ENCODE measurements at places on chromosomes 7 and 10.

GRCh38 chr7:132228240-132228639 is 348.0 kb downstream of the PLXNA4 start:
- no peak for DNase-seq

- no peak for DNase-seq
Measured at GRCh38 chr7:52992479-52993162, 42.8 kb upstream of the POM121L12 start.

- DNase-seq, result peak; percentile 88
Measured at GRCh38 chr10:102229810-102230263, 3.7 kb downstream of the ELOVL3 start.

DNA sequence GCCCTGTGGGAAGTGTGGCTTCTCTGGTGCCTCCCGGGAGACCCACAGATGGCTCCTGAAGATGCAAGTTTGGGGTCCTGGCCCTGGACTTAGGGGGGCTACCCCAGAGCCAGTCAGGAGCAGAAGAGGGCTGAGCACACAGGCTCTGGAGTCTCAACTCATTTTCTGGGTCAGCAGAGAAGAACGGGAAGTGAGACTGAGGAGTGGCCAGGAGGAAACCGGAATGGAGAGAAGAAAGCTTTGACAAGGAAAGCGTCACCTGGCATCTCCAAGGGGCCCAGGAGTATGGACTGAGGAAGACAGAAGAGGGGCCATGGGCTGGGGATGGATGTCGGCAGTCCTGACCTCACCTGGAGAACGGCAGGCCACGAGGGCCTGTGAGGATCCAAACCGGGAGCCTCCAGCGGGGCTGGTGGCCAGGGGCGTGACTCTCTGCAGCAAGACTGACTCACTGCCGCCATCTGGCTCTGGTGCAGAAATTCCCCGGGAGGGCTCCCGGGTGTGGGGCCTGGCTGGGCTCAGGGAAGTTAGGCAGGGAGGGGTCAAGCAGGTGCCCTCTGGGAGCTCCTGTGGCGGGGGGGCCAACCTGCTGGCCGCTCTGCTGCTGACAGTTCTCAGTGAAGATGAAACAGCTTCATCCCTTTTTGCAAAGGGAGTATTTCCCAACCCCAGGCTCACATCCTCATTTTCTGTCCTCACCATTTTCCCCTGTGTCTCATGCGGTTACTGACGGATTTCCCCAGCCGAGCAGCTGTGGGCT is 23.6 kb downstream of the DAGLB start:
- peak; percentile 47 for DNase-seq

- DNase-seq, result no peak
Measured at GRCh38 chr10:51894771-51895578, 195.6 kb upstream of the CSTF2T start.

Data from femur (tissue), 1 donor.